ENCODE measurements at places on chromosomes 3 and 15.

- DNase-seq = no peak
These were observed 145.8 kb upstream of the THRB start for GRCh38 chr3:24640330-24640877.

DNA sequence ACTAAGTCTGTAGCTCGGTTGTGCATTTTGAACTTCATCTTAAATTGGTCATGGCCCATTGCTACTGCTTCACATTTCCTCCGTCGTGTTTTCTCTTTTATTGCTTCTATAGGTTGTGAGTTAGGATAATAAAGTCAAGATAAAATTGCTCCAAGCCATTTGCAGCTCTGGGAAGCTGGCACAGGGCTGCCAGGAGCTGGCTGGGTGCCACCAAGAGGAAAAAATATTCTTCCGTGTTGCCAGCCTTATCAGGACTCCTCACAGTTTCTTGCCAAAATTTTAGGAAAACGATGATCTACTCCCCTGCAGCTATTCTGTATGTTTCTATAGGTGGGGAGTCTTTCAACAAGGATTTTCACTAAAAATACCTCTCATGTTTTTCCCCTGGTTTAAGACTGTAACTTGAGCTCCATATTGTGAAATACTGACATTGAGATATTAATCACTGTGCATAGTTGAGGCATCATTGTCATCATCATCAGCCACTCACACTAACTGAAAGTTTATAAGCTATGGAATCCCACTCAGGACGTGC is 55.4 kb upstream of the PIAS1 start:
- no peak for DNase-seq

GRCh38 chr3:19559724-19560442 is 374.1 kb downstream of the EFHB start:
- no peak for DNase-seq

DNA sequence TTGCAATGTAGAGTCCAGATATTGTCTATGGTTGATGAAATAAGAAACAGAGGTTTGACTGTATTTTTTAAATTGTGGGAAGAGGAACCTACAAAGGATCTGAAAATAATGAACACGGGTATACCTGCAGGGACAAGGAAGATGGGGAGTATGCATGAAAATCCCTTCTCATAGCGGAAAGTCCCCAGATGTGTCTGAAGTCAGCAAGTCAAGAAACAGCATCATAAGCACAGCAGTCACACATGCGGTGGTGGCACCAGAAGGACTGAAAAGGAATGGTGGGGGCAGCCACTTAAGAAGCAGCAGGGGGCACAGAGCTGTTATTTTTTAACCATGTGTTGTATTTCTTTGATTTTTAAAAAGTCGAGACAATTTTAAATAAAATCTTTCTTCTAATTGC is 4.7 kb downstream of the MRPS11 start:
- no peak for DNase-seq

GRCh38 chr3:42552830-42553229 is 28.9 kb downstream of the SEC22C start:
- DNase-seq = no peak

DNA sequence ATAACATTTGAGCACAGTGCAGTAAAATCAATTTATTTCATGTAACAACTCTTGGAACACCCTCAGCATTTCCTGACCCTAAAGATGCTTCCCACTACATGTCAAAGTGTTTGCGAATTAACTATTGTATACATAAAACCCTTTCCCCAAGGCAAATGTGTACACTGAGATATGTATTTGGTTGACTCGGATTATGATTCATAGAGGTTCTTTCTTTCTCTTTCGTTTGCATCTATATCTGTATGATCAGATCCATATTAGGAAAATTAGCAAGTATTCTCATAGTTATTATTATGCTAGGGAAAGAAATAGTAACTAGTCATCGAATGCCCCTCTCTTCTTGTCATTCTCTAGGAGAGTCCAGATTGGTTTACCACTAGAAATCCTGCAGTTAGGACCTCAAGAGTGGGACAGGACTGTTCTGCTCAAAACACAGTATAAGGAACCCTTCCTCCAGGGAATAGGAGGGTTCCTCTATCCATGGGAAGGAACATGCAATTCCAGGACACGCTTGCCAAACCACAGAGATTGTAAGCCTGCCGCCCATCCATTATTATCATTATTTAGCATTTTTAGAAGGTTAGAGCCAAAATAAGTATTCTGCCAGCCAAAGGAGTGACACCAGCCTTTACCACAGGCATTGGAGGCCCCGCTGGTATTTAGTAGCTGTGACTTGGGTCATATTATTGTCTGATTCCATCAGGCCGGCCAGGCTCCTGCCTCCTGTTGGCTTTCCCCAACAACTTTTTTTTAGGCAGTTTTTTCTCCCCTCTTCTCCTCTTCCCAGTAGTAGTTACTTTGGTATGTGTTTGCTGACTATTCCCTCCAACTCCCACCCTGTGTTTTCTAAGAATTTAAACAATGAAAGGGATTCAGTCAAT is 100.7 kb downstream of the GALK2 start:
- no peak for DNase-seq

DNA sequence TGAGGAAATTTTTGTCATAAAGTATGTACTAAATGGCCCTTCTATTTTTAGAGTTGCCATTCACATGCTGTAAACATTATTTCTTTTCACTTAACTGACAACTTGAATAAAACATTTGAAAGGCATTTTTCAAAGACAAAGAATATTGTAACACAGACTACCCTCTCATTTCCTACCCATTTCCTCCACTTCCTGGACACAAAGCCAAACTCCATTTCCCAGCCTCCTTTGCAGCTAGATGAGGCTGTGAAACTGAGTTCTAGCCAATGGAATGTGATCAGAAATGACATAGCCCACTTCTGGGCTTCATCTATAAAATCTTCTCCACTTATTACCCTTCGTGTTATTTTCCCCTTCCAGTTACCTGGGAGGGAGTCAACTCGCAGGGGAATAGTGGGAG is 288.9 kb upstream of the DPH6 start:
- no peak for DNase-seq

DNA sequence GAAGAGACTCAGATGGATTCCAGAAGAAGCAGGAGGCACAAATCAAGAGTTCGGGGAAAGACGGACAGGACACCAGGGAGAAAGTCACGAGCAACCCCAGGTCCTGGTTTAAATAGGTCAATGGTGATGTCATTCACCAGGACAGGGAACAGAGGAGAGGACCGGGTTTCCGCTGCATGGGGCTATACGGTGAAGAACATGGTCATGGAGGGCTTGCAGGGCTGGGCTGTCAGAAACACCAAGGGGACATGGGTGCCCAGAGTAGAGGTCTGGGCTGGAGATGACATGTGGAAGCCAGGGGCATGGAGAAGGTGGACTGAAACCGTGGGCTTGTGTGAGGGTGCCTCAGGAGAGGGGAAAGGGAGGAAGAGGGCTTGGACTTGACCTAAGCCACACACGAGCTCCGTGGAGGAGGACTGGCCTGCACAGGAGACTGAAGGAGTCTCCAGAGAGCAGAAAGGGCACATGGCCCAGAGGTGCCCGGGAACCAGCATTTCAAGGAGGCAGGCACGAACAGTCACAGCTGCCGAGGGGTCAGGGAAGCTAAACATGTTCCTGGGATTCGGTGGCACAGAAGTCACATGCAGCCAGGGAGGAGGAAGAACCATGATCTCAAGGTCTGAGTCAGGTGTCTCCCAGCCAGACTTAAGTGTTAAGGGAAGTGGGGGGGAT is 54.2 kb upstream of the RPL32 start:
- no peak for DNase-seq

DNA sequence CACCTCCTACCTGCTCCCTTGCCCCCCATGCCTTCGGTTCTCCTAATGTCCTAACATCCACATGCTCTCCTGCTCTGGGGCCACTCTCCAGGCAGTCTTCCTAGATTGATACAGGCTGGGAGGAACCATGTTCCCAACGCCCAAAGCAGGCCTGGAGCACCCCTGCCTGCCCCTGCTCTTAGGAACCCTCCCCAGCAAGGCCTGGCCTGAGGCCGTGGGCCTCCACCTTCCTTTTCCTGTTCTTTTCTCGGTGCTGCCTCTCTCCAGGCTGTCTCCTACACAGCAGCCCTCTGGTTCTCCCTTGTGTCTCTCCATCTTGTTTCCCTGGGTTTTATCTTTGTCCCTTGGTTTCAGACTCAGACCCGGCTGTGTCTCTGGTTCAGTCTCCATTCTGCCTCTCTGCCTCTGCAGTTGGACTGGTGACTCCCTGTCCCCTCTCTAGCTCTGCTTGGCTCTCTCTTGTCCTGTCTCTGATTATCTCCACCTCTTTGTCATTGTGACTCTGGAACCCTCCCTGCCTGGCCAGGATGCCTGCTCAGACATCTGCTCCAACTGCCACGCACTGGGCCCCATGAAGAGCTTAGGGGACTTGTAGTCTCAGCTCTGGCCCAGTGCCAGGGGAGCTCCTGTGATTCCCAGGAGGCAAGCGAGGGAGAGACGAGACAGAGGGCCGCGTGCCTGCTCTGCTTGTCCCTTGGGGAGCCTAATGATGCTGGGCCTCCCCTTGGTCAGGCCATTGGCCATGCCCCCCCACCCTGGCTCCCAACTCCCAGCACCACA is 26.0 kb upstream of the RPL29 start:
- DNase-seq = no peak

DNA sequence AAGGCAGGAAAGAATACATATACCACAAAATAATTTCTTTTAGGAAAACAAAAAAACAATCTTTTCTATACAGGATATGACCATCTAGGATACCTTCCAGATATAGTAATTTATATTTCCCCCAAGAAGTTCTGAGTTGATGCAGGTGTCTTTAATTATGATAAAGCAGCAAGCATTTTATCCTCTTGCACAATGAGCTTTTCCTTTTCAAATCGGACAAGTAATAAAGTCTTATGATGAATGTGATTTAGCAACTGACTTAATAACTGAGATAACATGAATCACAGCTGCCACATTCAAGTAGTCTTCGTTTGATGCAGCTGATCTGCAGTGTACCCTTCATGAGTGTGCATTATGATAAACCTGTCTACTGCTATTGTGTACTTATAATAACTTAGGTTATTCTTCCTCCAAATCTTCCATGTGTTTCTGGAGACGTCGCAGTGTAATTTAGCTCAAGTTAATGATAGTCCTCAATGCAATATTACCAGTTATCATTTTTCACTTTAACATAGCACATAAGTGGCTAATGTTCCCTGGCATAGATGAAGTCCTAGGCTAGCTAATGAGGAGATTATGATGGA is 260.3 kb upstream of the MRPL3 start:
- DNase-seq = no peak

DNA sequence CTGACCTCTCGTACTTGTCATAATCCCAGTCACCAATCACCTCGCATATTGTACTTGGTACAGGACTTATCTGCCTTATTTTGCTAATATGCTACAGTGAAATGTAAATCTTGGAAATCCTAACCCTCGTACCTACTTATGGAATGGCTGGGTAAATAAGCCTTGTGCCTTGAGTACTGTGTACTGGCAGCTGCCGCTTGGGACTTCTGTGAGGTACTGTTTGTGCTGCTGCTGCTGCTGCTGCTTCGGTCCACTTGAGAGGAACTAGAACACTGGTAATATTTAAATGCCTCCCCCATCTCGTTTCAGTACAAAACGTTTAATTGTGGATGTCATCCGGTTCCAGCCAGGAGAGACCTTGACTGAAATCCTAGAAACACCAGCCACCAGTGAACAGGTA is 42.5 kb upstream of the CRTC3 start:
- DNase-seq = no peak

GRCh38 chr3:30155755-30156154 is 450.6 kb upstream of the TGFBR2 start:
- no peak for DNase-seq

GRCh38 chr3:9769426-9770275 is at the start of gene CAMK1:
Gene CAMK1, minus strand, starts transcription at chr3:9769947. Its CDS starts 2,198 bp downstream, at chr3:9767749.
- DNase-seq = peak; percentile 67

DNA sequence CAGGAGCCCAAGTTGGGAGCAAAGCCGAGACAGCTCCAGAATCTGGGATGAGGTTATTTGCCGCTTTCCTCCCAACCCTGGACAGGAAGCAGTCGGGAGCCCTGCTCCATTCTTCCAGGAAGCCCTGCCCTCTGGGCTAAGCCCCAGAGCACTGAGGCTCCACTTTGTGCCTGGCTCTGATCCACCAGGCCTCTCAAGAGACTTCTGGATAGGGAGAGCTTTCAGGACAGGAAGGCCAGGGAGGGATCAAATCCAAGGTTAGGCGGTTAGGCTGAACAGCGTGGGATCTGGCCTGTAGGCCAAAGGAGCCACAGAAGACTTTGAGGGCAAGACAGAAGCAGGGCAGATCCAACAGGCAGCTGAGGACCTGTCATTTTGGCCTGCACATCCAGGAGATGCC is 835 bp downstream of the STOML1 start:
- no peak for DNase-seq

DNA sequence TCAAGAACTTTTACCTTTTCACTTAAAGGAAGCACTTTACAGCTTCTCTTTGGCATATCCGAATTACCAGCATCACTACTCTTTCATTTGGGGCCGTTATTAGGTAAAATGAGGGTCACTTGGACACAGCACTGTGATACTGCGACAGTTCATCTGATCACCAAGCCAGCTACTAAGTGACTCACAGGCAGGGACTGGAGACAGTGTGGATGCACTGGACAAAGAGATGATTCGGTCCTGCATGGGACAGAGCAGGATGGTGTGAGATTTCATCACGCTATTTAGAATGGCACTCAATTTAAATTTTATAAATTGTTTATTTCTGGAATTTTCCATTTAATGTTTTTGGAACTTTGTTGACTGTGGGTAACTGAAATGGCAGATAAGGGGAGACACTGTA is 166.9 kb upstream of the IL12A start:
- no peak for DNase-seq

GRCh38 chr3:196115678-196116083 is 33.8 kb upstream of the TFRC start:
- DNase-seq = no peak

DNA sequence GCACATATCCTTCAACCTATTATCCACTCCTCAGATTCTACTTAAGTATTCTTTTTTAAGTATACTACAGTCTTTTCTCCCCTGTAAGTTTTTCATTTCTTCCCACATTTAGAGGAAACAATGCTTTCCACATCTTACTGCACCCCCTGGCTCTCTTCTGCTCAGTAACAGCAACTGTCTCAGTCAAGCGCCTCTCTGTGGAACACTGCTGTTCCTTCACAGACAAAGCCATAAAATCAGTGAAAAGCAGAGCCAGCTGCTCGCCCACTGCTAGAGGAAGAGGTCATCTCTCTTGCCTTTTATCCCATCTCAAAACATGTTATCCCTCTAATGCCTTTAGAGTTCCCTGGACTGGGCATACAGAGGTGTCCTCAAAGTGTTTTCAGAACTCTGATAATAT is 24.8 kb downstream of the SERP1 start:
- no peak for DNase-seq

DNA sequence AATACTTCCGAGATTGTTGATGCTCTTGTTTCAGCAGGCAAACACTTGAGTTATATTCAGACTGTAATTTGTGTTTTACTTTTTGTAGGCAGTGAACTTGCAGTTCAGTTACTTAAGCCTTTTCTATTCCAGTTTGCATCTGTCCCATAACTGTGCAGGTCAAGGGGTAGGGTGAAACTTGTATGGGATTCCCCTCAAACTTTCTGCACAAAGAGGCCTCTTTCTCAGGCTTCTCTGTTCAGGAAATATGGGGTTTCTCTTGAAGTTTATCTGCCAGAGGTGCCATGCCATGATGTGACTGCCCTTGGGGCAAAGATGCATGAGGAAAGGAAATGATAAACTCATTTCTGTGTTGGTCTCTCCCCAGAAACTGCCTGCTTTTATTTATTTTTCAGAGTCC is 66.7 kb downstream of the SLC24A1 start:
- DNase-seq = no peak

Measured in stimulated activated CD4-positive, alpha-beta T cell treated with anti-CD3 and anti-CD28 coated beads, Interleukin-4, amount 100 ng/mL, for 4 hours (primary cell).